ENCODE measurements at places on chromosomes 3 and 15.

- no peak for DNase-seq
Observed at GRCh38 chr3:182567700-182568099, 225.6 kb upstream of the ATP11B start.

DNA sequence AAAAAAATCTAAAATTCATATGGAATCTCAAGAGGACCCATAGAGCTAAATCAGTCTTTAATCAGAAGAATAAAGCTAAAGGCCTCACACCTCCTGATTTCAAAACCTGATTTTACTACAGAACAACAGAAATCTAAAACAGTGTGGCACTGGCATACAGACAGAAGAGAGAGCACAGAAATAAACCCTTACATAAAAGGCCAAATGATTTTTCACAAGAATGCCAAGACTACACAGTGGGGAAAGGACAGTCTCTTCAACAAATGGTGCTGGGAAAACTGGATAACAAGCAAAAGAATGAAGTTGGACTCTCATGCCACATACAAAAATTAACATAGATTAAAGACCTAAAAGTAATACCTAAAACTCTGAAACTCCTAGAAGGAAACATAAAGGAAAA lies 10.1 kb downstream of the TOP2B start:
- no peak for DNase-seq

DNA sequence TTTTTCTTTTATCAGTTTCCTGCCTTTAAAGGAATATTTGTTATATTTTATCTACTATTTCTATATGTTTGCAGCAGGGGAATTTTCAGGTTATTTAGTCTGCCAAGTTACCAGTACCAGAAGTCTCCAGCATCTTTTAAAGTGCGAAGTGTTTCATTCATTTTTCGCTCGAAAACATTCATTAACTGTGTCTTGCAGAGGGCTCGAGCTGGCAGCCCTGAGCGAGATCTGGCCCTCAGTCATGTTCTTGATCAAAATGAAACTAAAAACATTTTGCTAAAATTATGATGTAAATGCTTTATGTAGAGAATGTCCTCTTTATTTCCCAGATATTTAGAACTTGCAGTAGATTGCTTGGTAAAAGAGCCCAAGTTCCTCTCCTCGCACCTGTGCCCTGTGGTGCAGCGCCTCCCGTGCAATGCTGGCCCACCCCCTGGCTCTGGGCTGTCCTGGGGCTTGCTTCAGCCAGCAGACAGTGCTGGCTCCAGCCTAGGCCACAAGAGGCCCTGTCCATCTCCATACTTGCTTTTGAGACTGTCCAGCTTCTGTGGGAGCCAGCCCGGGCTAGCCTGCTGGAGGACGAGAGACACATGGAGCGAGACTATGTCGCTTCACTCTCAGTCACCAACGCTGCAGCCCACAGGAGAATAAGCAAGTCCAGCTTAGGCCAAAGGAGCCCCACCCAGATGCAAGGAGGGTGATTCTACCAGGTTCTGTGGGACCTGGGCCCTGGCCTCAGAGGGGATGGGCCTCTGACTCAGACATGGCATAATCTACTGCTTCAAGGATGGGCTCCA lies 71.9 kb upstream of the PRR23E start:
- DNase-seq: no peak

DNA sequence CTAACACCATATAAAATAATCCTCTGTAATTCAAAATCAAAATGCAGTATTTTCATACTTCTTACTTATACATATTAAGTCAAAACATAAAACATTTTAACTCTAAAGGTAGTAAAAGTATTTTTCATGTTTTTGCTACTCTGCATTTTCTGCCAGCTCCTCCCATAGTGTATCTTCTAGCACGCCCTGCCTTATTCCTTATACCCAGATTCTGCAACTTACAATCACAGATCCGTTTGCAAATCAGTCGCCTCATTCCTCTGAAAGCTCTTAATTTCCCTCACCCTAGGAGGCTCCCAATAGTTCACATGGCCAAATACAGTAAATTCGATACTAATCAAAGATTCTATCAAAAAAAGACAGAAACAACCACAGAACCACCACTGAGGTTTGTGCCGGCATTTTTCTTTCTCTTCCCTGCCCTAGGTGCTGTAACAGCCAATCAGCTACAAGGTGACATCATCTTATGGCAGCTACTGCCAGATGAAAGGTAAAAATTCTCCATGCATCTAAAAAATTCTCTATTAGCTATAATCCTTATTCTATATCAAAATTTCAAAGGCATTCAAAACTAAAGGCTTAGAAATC lies 72.9 kb downstream of the CLASP2 start:
- DNase-seq: peak; percentile 32

- no peak for DNase-seq
Observed at GRCh38 chr3:173096140-173096539, 44.9 kb downstream of the SPATA16 start.

Measured in NCI-H1092 treated with DMSO at 0.1 percent for 48 hours (cell line).